ENCODE measurements at places on chromosomes 7 and 10. TPM values are rescaled to one million over a fixed set of nuclear protein-coding genes. Genes with fewer than 3 reads are reported as not detected.

- no peak for DNase-seq
These were observed 38.1 kb downstream of the ADAP1 start for GRCh38 chr7:916291-916941.

DNA sequence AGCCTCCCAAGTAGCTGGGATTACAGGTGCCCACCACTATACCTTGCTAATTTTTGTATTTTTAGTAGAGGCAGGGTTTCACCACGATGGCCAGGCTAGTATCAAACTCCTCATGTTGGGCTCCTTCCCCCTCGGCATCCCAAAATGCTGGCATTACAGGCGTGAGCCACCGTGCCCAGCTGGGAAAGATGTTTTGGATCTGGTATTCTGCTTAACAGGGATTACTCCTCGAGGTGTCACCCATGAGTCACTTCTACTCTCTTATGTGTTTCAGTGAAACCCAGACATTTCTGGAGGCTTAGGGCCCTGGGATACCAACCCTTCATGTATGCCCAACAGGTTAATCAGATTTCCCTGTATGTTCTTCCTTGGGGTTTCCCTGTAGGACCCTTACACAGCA, 11.8 kb upstream of the OPN4 start:
- peak; percentile 78 for DNase-seq

- no peak for DNase-seq
These were observed 60.7 kb upstream of the LAMB4 start for GRCh38 chr7:108190891-108191290.

DNA sequence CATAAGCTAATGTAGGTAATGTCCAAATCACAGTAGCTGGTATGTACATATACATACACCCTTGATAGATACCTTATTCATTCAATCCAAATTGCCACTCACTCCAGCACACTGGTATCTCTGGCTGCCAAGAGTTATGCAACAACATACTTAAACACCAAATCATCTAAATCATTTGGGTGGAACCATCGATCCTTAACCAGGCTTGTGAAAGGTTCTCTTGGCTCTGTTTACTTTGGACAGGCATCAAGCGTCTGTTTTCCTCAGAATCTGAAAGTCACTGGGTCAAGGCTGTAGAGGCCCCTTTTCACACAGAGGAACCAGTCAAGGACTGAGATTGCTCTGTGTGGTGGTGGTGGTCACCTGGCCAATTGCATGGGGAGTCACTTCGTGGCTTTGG, 24.6 kb downstream of the JAZF1 start:
- DNase-seq: peak; percentile 77

DNA sequence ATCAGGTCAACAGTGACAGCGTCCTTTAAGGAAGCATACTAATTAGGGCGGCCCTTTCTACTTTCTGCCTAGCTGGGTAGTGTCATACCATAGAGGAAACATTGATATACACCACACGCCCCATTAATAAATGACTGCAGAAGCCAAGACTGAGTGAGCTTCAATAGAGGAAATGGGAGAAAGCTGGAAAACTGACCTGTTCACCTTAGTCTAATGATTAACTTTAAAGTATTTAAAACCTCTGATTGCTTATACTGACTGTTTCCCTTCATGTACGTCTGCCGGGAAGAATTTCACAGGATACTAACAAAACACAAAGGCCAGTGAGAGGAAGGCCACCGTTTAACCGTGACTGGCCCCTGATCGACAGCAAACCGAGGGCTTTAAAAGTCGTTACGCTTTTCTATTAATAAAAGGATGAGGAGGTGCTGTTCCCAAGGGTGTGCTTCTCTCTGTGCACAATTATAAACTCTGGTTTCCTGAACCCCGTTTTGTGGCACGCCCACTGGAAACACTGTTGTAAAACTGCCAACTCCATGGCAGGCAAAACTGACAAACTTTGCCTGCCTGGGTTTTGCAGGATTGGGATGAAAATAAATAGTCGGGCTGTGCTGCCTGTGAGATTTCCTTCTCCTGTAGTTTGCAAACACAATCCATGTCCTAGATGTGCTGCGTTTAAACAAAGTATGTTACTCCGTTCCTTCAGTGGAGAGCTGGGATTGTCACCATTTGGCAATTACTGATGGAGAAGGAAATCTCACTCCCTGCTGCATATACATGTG, 137.6 kb downstream of the NRP1 start:
- DNase-seq: no peak

The MARCHF5 gene
- total RNA-seq: 16.5 TPM

The VWDE gene
- total RNA-seq: 3.9 TPM

The PLPP4 gene
- total RNA-seq: 0.35 TPM
